ENCODE measurements at places on chromosomes 1 and 21.

GRCh38 chr21:44658541-44658910, 794 bp downstream of the KRTAP12-3 start:
- DNase-seq = no peak

- DNase-seq = no peak
Measured at GRCh38 chr1:9065213-9065751, 4.2 kb downstream of the SLC2A5 start.

GRCh38 chr1:174157157-174157806, 2.0 kb upstream of the RABGAP1L start:
- peak; percentile 41 for DNase-seq

GRCh38 chr1:237556911-237557310, 333.8 kb downstream of the ZP4 start:
- DNase-seq = no peak

- DNase-seq = no peak
Measured at GRCh38 chr1:48673332-48674105, 103.2 kb downstream of the BEND5 start.

DNA sequence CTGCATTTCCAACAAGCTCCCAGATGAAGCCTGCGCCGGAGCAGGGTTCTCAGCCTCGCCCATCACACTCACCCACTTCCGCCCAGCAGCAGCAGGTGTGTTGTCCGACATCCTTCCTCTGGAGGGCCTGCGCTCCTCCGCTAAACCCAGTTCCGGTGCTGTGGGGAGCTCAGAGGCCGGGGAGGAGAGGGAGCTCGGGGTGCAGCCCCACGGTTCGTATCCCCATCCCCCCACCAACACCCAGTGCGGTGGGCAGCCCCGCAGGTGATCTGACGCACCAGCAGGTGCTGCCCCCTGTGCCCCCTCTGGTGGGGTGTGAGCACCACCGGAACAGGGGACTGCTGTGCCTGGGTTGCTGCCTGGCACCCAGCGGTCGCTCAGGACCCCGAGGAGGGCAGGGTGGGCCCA, 3.4 kb upstream of the PEX10 start:
- peak; percentile 67 for DNase-seq

- DNase-seq = no peak
Measured at GRCh38 chr1:84373436-84374141, 24.7 kb upstream of the DNASE2B start.

Data from activated CD4-positive, alpha-beta T cell treated with anti-CD3 and anti-CD28 coated beads, Interleukin-2, amount 50 U/mL, for 48 hours (primary cell).